ENCODE measurements at places on chromosomes 7 and 10. TPM values are rescaled to one million over a fixed set of nuclear protein-coding genes. Genes with fewer than 3 reads are reported as not detected.

GRCh38 chr10:28095791-28096378 lies 97.0 kb upstream of the ODAD2 start:
- no peaks in the 10 kb centered on the region for H3K4me1 ChIP-seq
- H3K36me3 ChIP-seq: no peaks in the 10 kb centered on the region
- no peak for DNase-seq
- H3K27ac ChIP-seq: no peak overlapping the region
- H3K4me3 ChIP-seq: no peak overlapping the region

DNA sequence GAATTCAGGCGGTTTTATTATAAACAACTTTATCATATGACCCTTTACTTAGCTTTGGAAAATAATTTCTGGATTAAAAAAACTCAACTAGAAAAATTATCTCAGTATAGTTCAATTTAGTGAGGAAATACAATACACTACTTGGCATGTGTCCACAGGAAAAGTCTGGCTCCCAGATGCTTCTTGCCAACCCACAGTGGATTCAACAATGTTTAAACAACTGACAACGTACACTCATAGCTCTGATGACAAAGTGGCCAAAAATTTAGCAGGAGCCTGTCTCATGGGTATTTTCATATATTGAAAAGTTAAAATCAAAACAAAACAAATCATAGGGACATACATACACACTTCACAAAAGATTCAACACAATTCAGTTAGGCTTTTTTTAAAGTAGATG lies 158.8 kb downstream of the SKAP2 start:
- no peak for DNase-seq
- no peaks in the 10 kb centered on the region for H3K36me3 ChIP-seq
- no peaks in the 10 kb centered on the region for H3K27me3 ChIP-seq
- no peak overlapping the region for H3K4me3 ChIP-seq
- H3K27ac ChIP-seq: no peak overlapping the region
- no peaks in the 10 kb centered on the region for H3K4me1 ChIP-seq

GRCh38 chr10:58666024-58666423 lies 153.4 kb downstream of the BICC1 start:
- no peaks in the 10 kb centered on the region for H3K27me3 ChIP-seq
- no peaks in the 10 kb centered on the region for H3K36me3 ChIP-seq
- peak overlapping the region; percentile 2 for H3K4me3 ChIP-seq
- H3K27ac ChIP-seq: no peak overlapping the region
- H3K4me1 ChIP-seq: no peaks in the 10 kb centered on the region
- DNase-seq: peak; percentile 29

- DNase-seq: no peak
- H3K27ac ChIP-seq: no peak overlapping the region
- no peaks in the 10 kb centered on the region for H3K36me3 ChIP-seq
These were observed 82.1 kb downstream of the PKD1L1 start for GRCh38 chr7:47866120-47866519.

The HHEX gene
- polyA plus RNA-seq: 0.22 TPM

The AUTS2 gene
- polyA plus RNA-seq: 3.0 TPM

The FAM25G gene
- polyA plus RNA-seq: not detected

DNA sequence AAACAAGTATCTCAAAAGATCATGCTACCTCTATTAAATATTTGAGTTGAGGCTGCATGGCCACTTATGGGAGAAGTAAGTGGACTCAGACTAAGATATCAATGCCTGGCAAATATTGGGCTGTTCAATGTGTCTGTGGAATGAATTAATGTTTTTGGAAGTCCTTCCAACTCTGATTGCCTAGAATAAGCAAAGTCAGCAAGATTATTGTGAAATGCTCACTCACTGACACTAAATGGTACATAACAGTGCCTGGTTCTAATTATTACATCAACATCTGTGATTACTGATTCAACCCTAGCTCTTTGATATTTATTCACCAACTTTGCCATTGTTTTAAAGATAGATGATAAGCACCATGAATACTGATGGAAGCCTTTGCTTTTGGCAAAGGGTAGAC lies 45.5 kb upstream of the HDAC9 start:
- no peak for DNase-seq
- H3K27me3 ChIP-seq: no peaks in the 10 kb centered on the region
- H3K27ac ChIP-seq: no peak overlapping the region
- H3K4me3 ChIP-seq: no peak overlapping the region
- no peaks in the 10 kb centered on the region for H3K36me3 ChIP-seq

- no peaks in the 10 kb centered on the region for H3K36me3 ChIP-seq
- H3K4me1 ChIP-seq: no peaks in the 10 kb centered on the region
- H3K4me3 ChIP-seq: no peak overlapping the region
These were observed 183.9 kb downstream of the THSD7A start for GRCh38 chr7:11648101-11648500.

Data from CD4-positive, CD25-positive, alpha-beta regulatory T cell (primary cell).